ENCODE measurements at places on chromosomes 16 and 17.
A peak's percentile ranks its signal among the peaks of the same experiment; 100 is the strongest.

- DNase-seq: no peak
Observed at GRCh38 chr16:87056083-87056482, 261.1 kb downstream of the C16orf95 start.

DNA sequence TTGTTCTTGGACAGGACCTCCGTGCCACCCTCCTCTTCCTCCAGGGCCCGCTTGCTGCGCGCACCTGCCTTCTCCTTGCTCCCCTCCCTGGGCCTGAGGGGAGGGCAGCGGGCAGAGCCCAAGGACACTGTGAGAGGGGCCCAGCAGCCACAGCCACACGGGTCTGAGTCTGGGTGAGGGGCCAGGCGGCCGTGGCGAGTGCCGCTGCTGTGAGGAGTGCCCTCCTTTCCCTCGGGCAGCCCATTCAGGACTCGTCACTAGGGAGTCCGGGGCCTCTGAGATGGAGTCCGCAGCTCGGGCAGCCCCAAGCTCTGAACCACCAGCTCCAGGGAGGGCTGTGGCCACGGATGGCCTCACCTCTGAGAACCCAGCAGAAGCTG lies 5.6 kb downstream of the DUS1L start:
- DNase-seq: no peak

GRCh38 chr17:38572669-38573365 lies 32.9 kb downstream of the SRCIN1 start:
- DNase-seq: peak; percentile 71

GRCh38 chr17:14125518-14126137 lies 56.3 kb downstream of the COX10 start:
- no peak for DNase-seq

DNA sequence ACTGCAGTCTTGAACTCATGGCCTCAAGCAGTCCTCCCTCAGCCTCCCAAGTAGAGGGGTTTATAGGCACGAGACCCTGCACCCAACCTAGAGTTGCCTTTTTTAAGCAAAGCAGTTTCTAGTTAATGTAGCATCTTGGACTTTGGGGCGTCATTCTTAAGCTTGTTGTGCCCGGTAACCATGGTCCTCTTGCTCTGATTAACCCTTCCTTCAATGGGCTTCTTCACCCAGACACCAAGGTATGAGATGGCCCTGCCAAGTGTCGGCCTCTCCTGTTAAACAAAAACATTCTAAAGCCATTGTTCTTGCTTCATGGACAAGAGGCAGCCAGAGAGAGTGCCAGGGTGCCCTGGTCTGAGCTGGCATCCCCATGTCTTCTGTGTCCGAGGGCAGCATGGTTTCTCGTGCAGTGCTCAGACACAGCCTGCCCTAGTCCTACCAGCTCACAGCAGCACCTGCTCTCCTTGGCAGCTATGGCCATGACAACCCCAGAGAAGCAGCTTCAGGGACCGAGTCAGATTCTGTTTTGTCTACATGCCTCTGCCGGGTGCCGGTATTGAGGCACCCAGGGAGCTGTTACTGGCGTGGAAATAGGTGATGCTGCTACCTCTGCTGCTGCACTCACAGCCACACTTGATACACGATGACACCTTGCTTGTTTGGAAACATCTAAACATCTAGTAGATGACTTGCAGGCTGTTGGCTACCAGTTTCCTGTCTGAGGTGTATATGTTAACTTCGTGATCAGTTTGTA lies 3.3 kb downstream of the RPL13 start:
- no peak for DNase-seq

DNA sequence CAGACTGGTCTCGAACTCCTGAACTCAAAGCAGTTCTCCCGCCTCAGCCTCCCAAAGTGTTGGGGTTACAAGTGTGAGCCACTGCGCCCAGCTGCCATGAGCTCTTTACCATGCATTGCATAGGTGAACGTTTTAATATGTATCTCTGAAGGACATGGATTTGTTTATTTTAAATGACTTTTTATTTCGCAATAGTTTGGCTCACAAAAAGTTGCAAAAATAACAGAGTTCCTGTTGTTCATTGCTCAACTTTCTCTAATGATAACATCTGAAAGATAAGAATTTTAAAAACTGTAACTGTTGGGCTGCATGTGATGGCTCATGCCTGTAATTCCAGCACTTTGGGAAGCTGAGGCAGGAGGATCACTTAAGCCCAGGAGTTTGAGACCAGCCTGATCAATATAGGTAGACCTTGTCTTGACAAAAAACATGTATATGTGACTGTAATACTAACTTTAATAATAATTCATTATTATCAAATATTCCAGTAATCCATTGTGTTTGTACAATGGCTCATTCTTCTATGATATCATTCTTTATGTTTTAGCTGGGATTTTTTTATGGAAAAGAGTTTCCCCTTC lies 80.1 kb downstream of the ABCC1 start:
- no peak for DNase-seq

DNA sequence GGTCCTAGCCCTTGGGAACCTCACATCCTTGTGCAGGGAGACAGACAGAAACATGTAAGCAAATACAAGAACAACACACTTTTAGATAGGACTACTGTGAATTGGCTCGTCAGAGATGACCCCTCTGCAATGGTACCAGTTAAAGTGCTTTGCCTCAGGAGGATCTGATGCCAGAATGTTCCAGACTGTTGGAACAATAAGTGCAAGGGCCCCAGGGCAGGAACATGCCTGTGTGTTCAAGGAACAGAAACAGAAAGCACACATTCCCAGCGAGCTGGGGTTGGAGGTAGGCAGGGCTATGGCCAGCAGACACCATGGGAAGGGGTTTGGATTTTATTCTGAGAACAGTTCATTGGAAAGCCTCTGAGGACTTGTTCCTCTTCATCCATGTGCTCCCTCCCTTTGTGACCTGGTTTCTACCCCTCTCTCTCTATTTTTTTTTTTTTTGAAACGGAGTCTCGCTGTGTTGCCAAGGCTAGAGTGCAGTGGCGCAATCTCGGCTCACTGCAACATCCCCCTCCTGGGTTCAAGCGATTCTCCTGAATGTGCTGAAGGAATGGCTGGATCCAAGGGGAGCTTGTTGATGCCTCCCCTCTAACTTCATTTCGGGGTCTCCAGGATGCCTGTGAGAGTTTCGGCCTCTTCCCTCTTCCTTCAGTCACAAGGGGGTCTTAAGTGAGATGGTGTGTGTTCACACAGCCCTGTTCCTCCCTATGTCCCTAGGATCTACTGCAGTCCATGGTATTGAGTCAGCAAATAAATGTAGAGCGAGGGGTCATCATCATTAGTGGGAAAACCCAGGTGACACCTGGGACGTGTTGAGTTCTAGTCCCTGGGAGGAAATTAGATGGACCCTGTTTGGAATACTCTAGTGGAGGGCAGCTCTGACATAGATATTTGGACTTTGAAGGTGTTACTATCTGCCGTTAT lies 6.4 kb downstream of the STAT5A start:
- DNase-seq: no peak

DNA sequence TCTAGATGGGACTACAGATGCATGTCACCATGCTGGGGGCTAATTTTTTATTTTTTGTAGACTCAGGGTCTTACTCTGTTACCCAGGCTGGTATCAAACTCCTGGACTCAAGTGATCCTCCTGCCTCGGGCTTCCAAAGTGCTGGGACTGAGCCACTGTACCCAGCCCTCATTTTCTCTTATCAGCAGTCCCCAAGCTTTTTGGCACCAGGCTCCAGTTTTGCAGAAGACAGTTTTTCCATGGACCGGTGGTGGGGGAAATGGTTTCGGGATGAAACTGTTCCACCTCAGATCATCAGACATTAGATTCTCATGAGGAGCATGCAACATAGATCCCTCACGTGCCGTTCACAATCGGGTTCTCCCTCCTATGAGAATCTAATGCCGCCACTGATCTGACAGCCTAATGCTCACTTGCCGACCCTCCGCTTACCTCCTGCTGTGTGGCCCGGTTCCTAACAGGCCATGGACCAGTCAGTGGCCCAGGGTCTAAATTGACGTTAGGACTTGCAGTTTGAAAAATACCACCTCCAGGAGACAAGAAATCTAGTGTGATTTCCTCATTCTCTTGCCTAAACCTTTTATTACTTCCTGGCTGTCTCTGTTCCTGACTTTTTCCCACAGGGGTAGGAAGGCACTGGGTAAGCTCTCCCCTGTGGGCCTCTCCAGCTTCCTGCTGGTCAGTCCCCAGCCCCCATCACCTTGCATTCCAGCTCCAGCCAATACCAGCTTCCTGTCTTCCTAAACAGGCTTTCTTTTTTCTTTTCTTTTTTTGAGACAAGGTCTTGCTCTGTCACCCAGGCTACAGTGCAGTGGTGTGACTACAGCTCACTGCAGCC lies 9.3 kb upstream of the CNP start:
- no peak for DNase-seq

All from NCI-H2107 (cell line).